Fibroblast of gingiva (primary cell): ENCODE measurements at places on chromosomes 1 and 21.

- DNase-seq: no peak
Observed at GRCh38 chr1:182713492-182713891, 29.1 kb upstream of the RGS8 start.

DNA sequence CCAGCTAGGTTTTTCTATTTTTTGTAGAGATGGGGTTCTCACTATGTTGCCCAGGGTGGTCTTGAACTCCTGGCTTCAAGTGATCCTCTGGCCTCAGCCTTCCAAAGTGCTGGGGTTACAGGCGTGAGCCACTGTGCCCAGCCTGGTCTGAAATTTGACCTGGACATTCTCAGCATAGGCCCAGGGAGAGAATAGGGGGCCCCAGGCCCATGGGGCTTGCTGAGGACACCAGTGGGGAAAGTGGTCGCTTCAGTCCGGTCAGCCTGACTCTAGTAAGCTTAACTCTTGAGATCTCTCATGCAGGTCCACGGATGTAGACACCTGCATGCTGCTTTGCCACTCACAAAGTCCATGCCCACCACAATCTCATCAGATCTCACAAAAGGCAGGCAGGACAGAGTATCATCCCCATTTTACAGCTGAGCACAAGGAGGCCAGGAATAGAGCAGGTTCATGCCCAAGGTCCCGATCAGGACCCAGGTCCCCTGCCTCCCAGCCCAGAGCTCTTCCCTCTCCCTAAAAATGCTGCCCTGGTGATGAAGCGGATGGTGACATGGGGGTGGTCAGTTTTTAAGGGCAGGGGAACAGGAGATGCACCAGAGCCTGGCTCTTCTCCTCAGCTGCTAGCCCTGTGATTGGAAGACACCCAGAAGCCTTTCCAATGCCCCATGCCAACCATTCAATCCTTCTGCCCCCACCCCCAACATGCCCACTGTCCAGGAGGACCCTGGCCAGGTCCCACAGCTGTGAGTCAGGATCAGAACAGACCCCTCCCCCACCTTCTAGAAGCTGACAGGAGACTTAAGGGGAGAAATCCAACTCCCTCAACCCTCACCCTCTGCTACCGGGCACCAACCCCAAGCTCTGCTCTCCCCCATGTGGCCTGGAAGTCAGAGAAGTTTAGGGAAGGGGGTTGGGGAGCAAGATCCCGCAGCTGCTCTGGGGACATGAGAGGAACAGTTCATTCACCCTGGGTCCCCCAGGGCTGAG is 1.8 kb downstream of the FHL3 start:
- peak; percentile 40 for DNase-seq

GRCh38 chr1:118494998-118495397 is 310.0 kb upstream of the SPAG17 start:
- DNase-seq: no peak

- no peak for DNase-seq
Observed at GRCh38 chr1:150409504-150410362, 45.8 kb downstream of the RPRD2 start.

DNA sequence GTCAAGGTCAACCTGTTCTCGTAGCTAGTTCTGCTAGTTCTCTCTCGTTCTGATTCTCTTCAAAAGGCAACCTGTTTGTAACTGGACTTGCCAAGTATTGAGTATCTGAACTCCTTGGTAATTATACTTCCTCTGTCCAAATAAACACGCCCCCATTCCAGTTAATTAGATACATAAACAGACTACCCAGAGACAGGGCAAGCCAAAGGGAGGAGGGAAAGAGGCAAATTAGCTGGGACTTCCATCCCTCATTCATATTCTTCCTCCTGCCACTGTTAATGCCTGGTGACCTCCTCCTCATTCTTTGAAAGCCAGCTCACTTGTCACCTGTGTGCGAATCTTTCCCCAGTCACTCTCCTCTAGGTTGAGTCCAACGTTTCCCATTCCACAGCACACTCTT is 62.9 kb downstream of the LPAR3 start:
- DNase-seq: no peak

- no peak for DNase-seq
Observed at GRCh38 chr1:115655306-115655663, 13.5 kb downstream of the VANGL1 start.

DNA sequence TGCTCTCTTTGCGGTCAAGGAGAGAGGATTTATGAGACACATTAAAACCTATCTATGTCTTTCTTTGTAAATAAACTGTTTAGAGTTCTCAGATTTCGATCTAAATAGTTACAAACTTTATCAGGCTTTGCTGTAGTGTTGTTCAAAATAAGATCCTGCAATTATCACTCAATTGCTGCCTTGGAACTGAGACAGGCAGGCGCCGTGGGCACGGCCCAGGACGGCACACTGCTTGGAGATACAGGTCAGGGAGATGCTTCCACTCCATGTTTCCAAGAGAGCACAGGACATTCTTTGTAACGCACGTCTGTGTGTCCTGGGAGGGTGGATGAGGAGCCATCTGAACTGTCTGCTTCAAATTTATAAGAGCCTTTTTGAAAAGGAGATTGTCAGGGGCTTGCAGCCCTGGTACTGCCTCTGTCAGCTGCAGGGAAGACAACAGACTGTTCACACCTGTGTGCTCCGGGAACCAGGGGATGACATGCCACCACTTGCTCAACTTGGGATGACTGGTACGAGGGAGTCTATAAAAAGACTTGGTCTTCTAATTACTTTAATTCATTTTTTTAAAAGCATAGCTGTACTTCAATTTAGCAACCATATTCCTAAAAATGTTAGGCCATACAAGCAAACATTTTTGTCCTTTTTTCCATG is 472.9 kb upstream of the RUNX1 start:
- no peak for DNase-seq
